ENCODE measurements at places on chromosomes 3 and 15. TPM values are rescaled to one million over a fixed set of nuclear protein-coding genes. Genes with fewer than 3 reads are reported as not detected.

GRCh38 chr3:168116279-168116678 lies 20.6 kb upstream of the GOLIM4 start:
- DNase-seq: no peak

DNA sequence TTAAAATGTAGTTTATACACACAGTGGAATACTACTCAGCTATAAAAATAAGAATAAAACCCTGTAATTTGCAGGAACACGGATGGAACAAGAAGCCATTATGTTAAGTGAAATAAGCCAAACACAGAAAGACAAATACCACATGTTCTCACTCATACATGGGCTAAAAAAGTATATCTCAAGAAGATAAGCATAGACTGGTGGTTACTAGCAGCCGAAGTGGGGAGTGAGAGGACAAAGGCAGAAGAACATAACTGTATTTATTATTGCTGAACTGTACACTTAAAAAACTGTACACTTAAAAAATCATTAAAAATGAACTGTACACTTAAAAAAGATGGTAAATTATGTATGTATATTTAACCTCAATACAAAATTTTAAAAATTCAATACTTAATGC lies 11.0 kb downstream of the UBE3A start:
- no peak for DNase-seq

Gene WDR82
- 91.8 TPM for total RNA-seq

DNA sequence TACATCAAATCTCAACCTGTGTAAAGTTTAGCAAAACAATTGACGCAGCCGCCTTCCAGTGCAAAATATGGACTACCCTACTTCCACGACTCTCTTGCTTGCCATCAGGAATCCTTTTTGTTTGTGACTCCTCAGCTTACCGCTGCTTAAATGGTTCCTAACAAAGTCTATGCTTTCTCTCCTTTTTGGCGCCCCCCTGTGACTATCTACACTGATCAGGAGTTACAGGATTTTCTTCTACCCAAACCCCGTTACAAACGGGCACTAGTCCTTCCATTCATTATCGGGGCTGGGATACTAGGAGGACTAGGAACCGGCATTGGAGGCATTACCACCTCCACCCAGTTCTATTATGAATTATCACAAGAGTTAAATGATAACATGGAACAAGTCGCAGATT lies 184.0 kb downstream of the IGSF11 start:
- DNase-seq: no peak

Gene MASP1
- total RNA-seq: 121 TPM

DNA sequence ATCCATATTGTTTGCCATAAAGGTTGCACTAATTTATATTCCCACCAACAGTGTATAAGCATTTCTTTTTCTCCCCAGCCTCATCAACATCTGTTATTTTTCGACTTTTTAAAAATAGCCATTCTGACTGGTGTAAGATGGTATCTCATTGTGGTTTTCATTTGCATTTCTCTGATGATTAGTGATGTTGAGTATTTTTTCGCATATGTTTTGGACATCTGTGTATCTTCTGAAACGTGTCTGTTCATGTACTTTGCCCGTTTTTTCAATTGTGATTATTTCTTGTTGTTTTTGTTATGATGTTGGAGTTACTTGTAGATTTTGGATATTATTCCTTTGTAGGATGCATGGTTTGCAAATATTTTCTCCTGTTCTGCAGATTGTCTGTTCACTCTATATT lies 46.5 kb downstream of the TP63 start:
- no peak for DNase-seq

DNA sequence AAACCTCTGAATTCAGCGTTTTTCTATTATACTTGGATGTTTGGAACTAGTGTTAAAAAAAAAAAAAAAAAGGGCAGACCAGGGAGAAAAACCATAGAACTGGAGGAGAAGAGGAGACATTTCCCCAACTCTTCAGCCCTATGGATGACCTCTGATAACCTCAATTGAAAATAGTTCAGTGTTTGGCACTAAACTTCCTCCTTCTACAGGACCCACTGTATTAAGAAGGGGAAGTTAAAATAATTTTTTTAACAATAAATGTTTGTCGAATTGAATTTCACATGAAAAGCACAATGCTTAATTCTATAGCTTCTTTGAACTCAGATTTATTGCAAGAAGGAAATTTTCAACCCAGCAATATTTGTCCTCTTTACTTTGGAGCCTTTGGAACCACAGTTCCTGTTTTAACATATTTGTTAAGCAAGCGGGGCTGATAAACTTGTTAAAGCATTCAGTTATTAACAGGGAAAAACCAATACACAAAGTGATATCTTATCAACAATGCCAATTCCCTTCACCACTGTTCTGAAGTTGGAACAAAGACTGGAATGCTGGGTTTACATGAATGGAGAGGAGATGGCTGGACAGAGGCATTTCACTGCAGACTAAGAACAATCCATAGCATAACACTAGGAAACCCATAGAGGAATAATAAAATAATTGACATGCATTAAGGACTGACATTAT lies 3.1 kb upstream of the A4GNT start:
- no peak for DNase-seq

DNA sequence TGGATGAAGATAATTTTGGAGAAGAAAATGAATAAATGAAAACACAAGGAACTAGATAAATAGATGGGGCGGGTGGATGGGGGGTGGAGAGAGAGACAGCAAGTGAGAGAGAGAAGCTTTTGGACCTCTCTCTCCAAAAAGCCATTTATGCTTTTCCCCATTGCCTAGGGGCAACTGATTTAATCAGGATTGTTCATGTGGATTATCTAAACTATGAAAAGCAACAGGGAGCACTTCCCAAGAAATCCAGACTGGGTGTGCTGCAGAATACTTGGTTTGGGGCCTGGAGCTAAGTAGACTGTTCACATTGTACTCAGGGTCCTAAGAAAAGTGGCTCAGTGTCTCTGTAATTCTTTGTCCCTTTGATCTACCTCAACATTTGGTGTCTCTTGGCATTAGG lies 367.0 kb downstream of the TIGIT start:
- no peak for DNase-seq

- peak; percentile 46 for DNase-seq
These were observed 70.5 kb upstream of the KLHL25 start for GRCh38 chr15:85865070-85865684.

- DNase-seq: no peak
These were observed 149.7 kb downstream of the THRB start for GRCh38 chr3:24344784-24345439.

DNA sequence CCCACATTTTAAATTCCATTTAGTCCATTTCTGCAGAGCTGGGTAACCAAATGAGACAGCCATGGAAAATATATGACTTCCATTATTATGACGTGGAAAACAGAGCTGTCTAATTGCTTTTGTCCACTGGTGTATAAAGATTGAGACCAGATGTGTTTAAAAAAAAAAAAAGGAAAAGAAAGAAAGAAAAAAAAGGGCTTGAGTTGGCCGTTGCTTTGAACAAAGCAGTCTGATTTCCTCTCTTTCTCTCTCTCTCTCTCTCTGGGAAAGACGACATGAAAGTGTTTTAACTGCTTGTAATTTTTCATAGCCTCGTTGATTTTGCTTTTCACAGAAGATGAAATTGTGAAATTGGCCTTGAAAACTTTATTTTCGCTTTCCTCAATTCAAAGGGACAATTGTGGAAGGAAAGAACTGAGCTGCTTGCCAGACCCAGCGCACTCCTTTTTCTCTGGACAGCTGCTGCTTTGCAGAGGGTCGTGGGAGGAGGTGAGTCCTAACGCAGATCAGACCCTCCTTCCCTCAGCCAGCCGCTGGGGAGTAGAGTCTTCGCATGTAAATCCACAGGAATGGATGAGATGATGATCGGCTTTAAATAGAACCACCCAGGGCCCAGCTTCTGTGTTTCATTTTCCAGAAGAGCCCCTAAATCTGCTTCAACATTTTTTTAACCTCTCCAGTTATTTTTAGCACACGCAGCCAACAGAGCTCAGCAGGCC lies 42.8 kb upstream of the UBE2E1 start:
- DNase-seq: no peak

Gene HDC
- not detected for total RNA-seq

Gene POLR2H
- total RNA-seq: 63.3 TPM

DNA sequence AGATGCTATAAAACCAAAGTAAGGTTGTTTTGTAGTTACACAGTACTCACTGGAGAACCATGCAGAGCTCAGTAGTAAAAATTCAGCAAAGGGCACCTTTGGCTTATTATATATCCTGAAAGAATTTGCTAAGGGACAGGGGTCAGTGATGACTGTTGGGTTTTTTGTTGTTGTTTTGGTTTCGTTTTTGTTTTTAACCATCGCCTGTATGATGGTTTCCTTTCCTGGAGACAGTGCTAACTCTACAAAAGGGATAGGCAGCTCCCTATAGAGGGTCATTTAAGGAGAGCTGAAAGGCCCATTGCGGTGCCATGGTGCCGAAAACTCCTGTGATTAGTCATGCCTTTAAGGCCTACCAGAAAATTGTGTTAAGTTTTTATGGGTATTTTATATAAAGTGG lies 118.2 kb upstream of the GOLIM4 start:
- no peak for DNase-seq

Gene CCDC13
- total RNA-seq: not detected

DNA sequence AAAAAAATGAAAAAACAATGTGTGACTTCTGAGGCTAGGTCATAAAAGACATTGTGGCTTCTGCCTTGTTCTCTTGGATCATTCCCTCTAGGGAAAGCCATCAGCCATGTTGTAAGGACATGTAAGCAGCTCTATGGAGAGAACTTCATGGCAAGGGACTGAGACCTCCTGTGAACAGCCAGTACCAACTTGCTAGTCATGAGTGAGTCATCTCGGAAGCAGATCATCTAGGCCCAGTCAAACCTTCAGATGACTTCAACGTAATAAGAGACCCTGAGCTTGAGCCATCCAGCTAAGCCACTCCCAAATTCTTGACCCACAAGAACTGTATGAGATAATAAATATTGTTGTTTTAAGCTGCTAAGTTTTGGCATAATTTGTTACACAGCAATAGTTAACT lies 4.9 kb downstream of the MON1A start:
- DNase-seq: no peak

DNA sequence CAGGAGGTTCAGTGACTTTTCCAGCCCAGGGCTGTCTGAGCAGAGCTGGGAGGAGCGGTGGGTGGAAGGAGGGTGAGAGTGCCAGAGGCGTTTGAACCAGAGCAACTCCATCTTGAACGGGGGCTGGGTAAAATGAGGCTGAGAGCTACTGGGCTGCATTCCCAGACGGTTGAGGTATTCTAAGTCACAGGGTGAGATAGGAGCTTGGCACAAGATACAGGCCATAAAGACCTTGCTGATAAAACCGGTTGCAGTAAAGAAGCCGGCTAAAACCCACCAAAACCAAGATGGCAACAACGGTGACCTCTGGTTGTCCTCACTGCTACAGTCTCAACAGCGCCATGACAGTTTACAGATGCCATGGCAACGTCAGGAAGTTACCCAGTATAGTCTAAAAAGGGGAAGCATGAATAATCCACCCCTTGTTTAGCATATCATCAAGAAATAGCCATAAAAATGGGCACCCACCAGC lies 60.2 kb downstream of the ABTB1 start:
- DNase-seq: no peak

DNA sequence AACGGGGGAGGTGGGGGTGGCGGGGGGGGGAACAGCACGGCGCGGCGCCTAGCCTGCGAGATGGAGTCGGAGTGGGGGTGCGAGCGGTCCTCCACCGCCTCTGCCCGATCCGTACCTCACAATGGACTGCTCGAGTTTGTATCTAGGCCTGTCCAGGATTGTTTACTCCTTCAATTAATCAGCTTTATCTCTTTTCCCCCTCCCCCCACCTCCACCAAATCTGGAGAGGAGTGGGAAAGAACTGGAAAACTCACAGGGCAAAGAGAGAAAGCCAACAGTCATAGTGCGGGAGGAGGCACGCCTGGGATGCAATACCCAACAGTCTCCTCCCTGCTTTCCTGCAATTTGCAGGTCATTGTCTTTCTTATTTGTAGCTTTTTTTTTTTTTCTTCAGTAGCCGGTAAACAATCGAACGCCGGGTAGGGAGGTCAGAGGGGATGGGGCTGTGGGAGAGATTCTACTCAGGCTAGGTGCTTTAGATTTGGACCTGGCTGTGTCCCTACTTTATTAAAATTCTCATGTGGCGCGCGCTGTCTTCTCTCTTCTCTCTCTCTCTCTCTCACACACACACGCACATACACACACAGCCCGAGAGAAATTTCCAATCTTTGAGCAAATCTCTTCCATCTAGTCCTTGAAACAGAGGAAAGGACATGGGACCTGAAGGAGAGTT lies 6.9 kb upstream of the MEIS2 start:
- peak; percentile 51 for DNase-seq

DNA sequence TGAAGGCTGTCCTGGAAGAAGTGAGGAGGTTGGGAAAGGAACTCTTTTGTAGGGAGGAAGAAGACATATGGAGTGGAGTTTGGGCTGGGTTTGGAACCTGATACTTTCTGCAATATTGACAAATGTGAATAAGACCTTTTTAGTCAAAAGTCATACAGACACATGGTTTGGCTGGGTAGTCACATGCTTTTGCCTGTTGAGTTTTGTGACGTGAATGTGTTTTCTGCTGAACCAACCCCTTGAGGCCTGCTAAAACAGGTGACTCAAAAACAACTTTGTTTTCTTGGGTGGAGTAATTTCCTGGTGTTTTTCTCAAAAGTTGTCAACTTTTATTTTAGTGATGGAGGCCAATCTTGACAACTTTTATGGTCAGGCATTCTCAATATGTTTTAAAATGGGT lies 39.4 kb upstream of the CCR4 start:
- DNase-seq: no peak

DNA sequence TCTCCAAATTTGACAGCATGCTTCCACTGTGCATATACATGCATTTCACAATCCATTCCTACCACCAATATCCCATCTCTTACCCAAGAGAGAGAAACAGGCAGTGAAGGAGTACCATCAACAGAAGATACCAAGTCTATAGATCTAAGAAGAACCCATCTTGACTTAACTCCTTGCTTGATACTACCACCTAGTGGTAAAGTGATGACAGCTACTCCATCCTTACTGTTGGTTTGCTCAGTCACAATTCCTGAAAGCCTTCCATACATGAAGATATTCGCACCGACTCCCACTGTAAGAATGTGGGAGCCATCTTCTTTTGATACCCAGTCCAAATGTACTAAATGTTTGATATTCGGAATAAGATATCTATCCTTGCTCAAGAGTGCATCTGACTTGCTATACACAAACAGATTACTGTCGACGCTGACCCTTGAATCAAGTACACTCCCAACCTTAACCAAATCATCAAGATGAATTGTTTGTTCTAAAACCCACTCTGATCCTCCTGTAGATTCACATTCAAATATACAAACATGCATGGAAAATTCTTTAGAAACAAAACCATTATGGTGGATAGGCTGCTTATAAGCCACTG lies 123.1 kb downstream of the DMXL2 start:
- no peak for DNase-seq

DNA sequence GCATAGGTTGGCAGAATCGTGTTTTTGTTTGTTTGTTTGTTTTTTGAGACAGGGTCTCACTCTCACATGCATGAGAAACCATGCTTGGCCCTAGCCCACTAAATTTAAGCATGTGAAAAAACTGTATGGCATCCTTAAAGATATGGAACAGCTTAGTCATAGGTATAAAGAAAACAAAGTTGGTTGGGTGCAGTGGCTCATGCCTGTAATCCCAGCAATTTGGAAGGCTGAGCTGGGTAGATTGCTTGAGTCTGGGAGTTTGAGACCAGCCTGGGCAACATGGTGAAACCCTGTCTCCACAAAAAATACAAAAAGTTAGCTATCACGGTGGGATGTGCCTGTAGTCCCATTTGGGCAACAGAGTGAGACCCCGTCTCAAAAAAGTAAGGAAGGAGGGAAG lies 25.2 kb downstream of the EXD1 start:
- no peak for DNase-seq

Gene ADAMTS17
- total RNA-seq: 17.1 TPM

Gene PRR20G
- not detected for total RNA-seq

Gene EIF2A
- total RNA-seq: 112 TPM

GRCh38 chr15:70669966-70670658 lies 93.2 kb downstream of the UACA start:
- DNase-seq: peak; percentile 28

All from uterus (tissue), 4 donors.